Activated CD4-positive, alpha-beta T cell treated with anti-CD3 and anti-CD28 coated beads, Interleukin-2, Interleukin-6, amounts not matched to agents 100 ng/mL and 50 ng/mL, durations not matched to agents 16 hours and 8 hours (primary cell): ENCODE measurements at places on chromosomes 7 and 10.

- no peak for DNase-seq
Measured at GRCh38 chr10:56943221-56943755, 582.2 kb upstream of the ZWINT start.

GRCh38 chr10:79488336-79488735 lies 24.0 kb upstream of the EIF5AL1 start:
- no peak for DNase-seq

DNA sequence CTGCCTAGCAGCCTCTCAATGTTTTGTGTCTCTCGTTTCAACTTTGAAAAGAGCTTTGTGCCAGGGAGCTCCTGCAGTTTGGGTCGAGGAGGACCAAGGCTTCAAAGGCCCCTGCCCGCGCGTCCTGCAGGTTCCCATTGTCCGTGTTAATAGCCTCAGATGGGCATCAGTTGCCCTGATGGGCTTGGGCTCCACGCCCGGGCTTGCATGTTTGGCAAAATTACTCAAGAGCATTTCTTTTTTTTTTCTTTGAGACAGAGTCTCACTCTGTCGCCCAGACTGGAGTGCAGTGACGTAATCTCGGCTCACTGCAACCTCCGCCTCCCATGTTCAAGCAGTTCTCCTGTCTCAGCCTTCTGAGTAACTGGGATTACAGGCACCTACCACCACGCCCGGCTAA lies 636.6 kb downstream of the SDK1 start:
- no peak for DNase-seq

- peak; percentile 32 for DNase-seq
Measured at GRCh38 chr7:16739863-16740622, 13.5 kb upstream of the TSPAN13 start.

DNA sequence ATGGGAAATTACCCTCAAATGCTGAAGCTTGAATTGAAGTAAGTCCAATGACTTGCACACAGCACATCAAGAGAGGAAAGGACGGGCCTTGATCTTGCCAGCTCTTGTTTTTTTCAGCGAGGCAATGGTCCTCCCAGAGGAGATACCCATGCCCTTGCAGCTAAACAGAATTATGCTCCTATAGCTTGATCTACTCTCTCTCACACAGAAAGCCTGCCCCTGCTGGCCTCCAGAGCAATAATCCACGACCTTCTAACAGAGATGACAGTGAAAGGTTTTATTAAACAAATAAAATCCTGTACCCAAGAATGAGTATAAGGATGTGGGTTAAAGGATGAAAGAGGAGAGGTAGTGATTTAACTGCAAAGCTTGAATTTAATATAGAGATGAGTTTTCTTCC lies 268.0 kb downstream of the ADRA2A start:
- DNase-seq: no peak

GRCh38 chr10:102701796-102702195 lies 12.4 kb downstream of the ARL3 start:
- no peak for DNase-seq

- no peak for DNase-seq
Measured at GRCh38 chr10:103854686-103855391, 537 bp downstream of the SH3PXD2A start.

GRCh38 chr7:4722960-4723630 lies 41.0 kb downstream of the FOXK1 start:
- no peak for DNase-seq

- no peak for DNase-seq
Measured at GRCh38 chr10:82440775-82441174, 565.8 kb downstream of the NRG3 start.

- DNase-seq: no peak
Measured at GRCh38 chr7:156667110-156667426, 26.5 kb downstream of the RNF32 start.

GRCh38 chr10:106643473-106643872 lies 521.0 kb downstream of the SORCS1 start:
- DNase-seq: no peak

DNA sequence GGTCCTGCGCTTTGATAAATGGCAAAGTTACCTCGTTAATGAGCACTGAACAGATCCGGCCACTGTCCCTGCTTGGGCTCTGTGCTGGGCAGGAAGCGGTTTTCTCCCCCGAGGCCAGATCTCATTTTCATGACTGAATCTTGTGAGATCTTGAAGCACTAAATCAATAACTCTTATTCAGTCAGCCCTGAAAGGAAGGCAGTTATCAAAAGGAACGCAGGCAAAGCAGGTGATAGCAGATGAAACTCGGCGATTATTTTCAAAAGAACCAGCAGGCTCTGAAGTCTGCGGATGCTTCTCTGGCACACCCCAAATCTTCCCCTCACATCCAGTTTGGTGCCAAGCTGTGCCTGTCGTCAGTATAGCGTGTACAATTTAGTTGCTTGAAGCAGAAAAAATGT lies 228.7 kb downstream of the BAMBI start:
- DNase-seq: no peak

GRCh38 chr7:97027427-97028234 lies 3.0 kb upstream of the DLX5 start:
- DNase-seq: peak; percentile 74

- DNase-seq: no peak
Measured at GRCh38 chr7:111290982-111291381, 200.1 kb downstream of the LRRN3 start.

GRCh38 chr7:138295049-138295637 lies 164.9 kb upstream of the TRIM24 start:
- no peak for DNase-seq

- no peak for DNase-seq
Measured at GRCh38 chr10:61285749-61286148, 167.4 kb downstream of the TMEM26 start.

- no peak for DNase-seq
Measured at GRCh38 chr7:3943779-3944520, 642.9 kb downstream of the SDK1 start.

DNA sequence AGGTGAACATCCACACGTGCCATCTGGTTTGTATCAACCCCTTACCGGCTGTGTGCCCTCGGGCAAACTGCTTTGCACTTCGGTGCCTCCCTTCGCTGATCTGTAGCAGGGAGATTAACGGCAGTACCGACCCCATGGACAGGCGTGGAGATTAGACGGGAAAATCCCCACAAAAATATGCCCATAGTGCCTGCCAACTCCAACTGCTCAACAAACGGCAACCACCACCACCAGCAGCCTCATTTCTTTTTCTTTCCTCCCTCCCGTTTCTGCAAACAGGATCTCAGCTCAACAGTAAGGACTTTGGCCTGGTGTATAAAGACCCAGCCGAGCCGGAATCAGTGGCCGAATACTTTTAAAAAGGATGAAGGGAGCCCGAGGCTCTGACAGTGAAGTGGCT lies 31.0 kb downstream of the CHST15 start:
- no peak for DNase-seq

DNA sequence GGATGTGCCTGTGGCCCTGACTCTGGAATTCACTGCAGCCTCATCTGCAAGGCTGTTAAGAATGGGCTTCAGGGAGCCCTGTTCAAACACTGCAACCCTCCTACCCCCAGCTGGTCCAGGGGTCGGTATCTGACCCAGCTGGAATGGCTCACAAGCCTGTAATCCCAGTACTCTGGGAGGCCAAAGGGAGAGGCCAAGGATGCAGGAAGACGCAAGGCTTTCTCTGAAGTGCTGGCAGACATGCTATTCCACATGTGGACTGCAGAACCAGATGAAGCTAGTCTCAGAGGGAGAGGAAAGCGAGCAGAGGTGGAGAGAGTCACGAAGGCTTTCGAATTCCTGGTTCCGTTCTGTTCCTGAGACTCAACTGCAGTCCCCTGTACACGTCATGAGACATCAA lies 45.0 kb downstream of the ESYT2 start:
- DNase-seq: no peak

- no peak for DNase-seq
Measured at GRCh38 chr10:113764582-113764981, 13.1 kb downstream of the PLEKHS1 start.

DNA sequence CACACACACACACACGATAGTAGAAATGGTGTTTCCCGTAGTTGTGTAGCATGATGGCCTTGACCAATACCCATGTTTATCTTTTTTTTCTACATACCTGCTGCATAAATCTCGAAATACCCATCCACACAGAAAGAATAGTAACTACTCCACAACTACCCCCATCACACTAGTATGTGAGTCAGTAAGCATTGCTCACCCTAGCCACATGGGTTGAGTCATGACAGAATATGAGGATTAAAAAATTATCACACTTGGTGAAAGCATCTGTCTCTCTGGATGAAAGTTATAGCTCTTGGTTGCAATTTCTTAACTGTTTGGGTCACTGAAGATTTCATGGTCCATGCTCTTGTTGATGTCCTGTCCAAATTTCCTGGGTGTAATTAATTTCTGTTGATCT lies 103.4 kb upstream of the MDFIC start:
- DNase-seq: peak; percentile 75

DNA sequence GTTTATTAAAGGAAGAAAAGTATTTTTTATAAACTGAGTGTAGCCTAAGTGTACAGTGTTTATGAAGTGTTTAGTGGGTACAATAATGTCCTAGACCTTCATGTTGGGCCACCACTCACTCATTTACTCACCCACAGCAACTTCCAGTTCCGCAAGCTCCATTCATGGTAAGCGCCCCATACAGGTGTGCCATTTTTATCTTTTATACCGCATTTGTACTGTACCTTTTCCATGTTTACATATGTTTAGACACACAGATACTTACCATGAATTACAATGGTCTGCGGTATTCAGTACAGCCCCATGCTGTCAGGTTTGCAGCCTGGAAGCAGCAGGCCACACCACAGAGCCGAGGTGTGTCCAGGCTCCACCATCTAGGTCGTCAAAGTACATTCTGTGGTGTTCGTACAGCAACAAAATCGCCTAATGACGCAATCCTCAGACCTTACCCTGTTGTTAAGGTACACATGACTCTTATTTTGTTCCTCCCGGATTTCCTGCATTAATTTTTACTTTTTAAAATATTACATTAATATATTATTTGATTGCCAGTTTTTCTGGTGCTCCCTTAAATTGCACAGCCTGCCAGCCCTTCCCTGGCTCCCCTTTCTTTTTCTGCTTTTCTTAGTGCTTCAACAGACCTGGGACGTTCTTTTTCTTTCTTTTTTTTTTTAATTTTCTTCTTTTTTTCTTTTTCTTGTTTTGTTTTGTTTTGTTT lies 881 bp upstream of the SSBP1 start:
- DNase-seq: peak; percentile 14

DNA sequence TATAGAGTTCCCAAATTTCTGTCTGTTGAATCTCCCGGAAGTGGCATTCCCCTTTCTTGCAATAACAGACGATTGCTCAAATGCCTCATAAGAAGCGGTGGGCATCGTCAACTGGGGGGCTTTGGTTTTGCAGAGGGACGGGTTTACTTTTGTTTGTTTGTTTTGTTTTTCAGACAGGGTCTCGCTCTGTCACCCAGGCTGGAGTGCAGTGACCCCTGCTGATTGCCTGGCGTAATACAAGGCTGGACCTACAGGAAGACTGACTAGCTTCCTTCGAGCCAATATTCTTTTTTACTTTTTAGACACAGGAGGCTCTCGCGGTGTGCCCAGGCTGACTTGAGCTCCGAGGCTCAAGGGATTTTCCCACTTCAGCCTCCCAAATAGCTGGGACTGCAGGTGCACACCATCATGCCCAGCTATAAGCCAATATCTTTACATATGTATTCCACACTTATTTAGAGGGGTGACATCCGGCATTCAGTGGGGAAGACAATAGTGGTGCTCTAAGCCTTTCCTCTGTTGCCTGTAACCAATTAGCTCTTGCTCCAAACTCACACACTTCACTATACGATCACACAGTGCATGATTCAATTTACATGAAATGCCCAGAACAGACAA lies 58.1 kb downstream of the FHIP2A start:
- DNase-seq: peak; percentile 68

DNA sequence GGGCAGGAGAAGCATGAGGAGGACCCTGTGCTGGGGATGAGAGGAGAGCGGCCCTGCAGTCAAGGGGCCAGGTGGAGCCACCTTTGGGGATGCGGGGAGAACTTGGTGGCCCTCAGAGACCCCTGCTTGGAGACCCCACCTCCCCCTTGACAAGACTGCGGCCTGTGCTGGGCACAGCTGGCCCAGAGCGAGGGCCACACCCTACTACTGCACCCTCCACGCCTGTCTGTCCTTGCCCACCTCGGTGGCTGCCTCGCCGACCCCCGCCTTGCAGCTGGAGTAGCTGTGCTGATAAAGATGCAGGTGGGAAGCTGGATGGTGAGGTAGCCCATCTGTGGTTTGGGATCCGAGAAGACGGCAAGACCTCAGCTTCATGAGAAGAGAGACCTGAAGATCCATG lies 186.8 kb downstream of the MGMT start:
- DNase-seq: no peak

GRCh38 chr10:62637249-62638061 lies 167.1 kb upstream of the ADO start:
- peak; percentile 88 for DNase-seq

DNA sequence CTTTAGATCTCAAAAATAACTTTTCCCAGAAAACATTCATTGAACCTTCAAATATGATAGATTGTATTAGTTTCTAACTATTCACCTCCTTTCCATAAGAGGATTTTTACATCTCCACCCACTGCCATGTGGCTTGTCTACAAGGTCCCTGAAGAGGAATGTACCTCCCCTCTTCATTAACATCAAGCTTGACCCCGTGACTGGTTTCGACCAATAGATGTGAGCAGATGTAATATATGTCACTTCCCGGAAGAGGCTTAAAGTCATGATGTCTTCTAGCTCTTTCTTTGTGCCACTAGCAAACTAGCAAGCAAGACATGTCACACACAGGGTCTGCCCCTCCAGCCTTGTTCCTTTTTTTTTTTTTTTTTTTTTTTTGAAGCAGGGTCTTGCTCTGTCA lies 6.9 kb downstream of the BAZ1B start:
- DNase-seq: no peak

GRCh38 chr7:99473315-99473596 lies 566 bp downstream of the ZNF789 start:
- DNase-seq: peak; percentile 60

DNA sequence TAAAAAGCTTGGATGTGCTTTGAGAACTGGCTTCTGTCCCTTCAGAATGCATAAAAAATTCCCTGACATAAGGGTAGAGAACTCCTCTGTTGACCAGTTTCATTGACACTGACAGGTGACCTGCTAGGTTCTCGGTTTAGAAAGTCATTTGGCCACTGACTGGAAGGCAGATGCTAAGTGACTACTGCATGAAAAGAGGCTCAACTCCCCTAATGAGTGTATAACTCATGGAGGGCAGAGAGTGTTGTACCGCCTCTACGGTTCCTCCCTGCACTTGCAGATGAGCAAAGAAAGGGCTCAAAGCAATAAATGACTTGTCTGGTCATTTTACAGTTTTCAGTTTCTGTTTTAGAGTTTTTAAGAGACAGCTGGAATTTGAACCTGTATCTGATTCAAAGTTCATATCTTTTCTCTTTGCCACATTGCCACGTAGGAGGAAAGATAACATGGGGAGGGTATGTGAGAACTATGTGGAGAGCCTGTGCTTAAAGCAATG lies 2.9 kb upstream of the FGL2 start:
- DNase-seq: peak; percentile 43

- no peak for DNase-seq
Measured at GRCh38 chr10:93090619-93091018, 16.9 kb downstream of the CYP26A1 start.

GRCh38 chr10:11225935-11226334 lies 208.3 kb downstream of the CELF2 start:
- DNase-seq: peak; percentile 81

DNA sequence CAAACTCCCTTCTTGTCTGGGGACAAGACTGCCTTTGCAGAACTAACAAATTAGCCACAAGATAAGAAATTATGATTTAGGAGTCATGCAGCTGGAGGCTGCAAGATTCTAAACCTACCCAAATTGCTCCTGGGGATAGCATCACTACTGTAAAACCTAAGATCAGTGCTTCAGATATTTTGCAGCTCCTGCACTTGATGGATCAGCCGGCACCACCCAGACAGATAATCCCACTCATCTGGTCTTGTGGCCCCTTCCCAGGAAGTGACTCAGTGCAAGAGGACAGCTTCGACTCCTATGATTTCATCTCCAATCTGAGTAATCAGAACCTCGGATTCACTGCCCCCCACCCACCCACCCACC lies 181.9 kb downstream of the AKR1D1 start:
- no peak for DNase-seq
